ENCODE measurements at places on chromosomes 16 and 17. TPM values are rescaled to one million over a fixed set of nuclear protein-coding genes. Genes with fewer than 3 reads are reported as not detected.

DNA sequence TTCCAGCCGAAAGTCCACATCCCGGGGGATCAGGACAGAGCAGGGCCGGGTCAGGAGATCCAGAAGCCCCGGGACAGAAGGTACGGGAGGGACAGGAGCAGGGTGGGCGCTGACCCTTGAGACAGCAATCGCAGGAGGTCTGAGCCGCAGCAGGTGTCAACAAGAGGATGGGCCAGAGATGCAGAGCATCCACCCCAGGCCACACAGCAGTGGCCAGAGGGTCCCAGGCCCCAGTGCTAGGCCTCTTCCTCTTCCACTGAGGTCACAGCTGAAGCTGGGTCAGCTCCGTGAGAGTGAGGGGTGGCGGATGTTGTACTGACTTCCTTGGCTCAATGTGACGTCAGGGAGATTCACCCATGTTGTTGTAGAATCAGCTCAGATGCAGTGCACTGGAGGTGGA lies 8.7 kb upstream of the RNF213 start:
- DNase-seq: no peak

DNA sequence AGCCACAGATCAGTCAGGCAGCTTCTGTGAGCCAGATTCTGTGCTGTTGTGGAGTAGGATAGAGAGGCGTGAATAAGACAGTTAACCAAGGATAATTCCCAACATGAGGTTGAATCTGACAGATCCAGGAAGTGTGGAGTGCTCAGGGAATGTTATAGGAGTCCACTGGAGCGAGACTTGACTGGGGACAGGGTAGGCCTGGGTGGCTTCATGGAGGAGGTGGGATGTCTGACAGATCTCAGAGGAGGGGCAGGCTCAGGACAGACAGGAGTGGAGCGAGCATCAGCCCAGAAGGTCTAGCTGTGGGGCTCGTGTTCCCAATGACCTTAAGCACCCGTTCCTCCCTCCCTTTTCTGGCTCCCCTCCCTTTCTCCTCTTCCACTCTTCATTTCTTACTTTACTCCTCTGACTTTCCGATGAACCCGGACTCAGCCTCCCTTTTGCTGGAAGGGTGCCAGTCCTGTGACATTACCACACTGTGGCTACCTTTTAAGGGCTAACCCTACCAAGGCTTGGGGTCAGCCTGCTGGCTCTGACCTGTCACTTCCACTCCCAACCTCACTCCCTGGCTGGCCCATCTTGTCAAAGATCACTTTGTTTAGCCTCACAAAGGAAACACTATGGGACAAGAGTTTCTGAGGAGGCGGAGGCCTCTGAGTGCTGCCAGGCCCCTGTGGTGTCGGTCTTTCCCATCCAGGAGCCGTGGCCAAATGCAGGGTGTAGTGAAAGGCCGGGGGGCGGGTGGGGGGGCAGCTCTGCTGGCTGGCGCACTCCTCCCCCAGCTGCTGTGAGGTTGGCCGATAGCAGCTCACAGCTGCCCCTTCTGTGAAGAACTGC lies 28.5 kb upstream of the EFCAB13 start:
- no peak for DNase-seq

GRCh38 chr17:8949061-8949661 lies 16.3 kb downstream of the PIK3R5 start:
- no peak for DNase-seq

DNA sequence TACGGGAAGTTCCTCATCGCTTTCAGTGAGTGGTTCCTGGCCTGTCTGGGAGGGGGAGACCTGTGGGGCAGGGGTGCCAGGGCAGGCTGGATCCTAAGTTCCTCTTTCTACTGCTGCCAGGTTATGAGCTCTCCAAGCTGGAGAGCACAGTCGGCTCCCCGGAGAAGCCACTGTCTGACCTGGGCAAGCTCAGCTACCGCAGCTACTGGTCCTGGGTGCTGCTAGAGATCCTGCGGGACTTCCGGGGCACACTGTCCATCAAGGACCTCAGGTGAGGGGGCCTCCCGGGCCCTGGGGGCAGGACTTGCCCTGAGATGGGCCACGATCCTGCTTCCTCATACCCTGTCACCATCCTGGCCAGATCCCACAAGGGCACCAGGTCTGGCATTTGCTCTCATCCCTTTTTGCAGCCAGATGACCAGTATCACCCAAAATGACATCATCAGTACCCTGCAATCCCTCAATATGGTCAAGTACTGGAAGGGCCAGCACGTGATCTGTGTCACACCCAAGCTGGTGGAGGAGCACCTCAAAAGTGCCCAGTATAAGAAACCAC lies 5.1 kb downstream of the PRSS8 start:
- DNase-seq: no peak

GRCh38 chr16:71590584-71590983 lies 13.7 kb upstream of the TAT start:
- DNase-seq: no peak

DNA sequence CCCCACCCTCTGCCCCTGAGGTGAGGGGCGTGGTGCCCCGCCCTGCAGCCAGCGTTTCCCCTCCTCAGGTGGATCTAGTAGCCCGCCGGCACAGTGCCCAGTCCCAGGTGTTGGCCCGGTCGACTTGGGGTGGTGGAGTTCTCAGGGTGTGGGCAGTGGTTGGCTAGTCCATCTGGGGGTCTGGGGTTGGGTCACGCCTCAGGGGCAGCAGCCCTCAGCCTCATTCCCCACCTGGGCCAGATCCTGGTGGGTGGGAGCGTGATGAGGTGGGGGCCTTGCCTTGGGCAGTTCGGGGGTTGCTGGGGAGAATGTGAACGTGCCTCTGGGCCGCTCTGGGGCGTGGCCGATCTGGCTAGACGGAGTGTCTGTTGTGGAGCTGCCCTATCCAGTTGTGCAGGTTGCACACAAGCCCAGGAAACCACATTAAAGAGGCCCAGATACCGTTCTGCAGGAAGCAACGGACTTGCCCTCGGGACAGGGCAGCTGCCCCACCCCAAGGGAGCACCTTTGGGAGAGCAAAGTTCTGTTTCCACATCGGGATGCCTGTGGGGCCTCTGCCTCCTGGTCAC lies 32.0 kb downstream of the GSE1 start:
- DNase-seq: no peak

GRCh38 chr17:79188048-79188447 lies 113.4 kb downstream of the ENGASE start:
- no peak for DNase-seq

GRCh38 chr17:8226536-8227237 lies 16.3 kb upstream of the AURKB start:
- no peak for DNase-seq

DNA sequence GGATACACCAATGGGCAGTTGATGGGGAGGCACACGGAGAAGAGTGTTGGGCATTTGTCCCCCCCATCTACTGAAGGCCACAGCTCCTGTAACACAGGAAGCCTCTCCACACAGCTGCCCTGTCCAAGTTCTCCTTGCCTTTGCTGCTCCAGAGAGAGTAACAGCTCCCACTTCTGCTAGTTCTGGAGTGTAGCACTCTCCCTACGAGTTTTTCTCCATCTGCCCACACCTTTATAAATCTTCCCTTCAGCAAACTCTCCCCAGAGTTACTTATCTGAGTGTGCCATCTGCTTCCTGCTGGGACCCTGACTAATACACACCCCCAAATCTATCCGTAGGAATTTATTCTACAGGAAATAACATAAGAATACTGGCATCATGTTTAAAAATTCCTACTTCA lies 42.6 kb upstream of the ERN1 start:
- no peak for DNase-seq

- DNase-seq: no peak
These were observed 107.4 kb upstream of the CRHR1 start for GRCh38 chr17:45676695-45677094.

GRCh38 chr16:30948667-30949649 lies at the start of gene ORAI3:
TSS of gene ORAI3 (plus strand) at chr16:30949068. CDS start at chr16:30949290, 222 bp downstream.
- DNase-seq: no peak

DNA sequence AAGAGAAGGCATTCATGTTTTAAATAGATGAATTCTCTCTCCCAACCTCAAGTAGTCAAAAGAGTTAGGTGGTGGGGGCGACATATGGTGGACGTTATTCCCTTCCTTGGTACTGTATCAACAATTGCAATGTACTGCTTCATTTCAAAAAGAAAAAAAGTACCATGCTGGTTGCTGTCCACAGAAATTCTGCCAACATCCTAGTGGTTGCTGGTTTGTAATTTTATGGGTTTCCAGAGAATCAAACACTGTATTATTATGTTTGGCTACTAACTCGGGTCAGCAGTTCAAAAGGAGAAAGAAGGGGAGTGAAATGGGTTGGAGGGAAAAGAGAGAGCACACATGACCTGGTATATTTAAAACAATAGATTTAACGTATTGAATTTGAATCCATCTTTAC lies 61.1 kb upstream of the KCNJ16 start:
- DNase-seq: no peak

DNA sequence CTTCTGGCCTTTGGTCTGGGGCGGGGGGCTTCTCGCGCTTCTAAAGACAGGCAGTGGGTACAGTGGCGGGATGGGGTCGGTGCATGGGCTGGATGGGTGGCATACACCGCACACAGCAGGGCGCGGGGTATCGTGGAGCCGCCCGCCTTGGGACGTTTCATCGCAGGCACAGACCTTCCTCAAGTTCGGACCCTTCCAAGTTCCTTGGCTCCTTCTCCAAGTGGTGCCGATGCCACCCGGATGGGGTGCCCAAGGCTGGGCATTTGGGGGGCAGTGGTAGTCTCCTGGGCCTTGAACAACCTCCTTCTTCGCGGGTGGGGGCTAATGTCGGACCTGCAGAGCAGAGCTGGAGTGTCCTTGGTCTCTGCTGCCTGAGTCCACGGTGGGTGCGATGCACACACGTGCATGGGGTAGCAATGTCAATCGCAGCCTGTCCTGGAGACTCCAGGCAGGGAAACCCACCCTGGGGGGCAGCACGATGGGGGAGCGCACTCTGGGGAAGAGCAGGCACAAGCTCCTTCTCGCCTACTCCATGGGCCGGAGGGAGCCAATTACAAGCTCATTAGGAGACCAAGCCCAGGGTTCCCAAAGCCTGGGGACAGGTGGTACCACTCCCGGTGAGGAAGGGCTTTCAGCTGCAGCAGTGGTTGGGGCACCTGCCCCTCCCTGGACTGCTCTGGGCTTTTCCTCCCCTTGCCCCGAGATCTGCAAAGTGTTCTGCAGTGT lies 686 bp upstream of the MTSS2 start:
- no peak for DNase-seq

Gene SPATA32
- total RNA-seq: 0.17 TPM

Gene KCNG4
- not detected for total RNA-seq

Gene UMOD
- not detected for total RNA-seq

Gene RNF40
- 57.8 TPM for total RNA-seq

Gene G6PC1
- not detected for total RNA-seq

Gene CFAP52
- total RNA-seq: not detected

Gene AXIN2
- total RNA-seq: 28.4 TPM

Gene SCIMP
- total RNA-seq: 4.8 TPM

Gene STH
- total RNA-seq: not detected

Gene TEKT1
- 0.37 TPM for total RNA-seq

Data from T-helper 17 cell (primary cell).